ENCODE measurements at places on chromosomes 2 and 18.

- no peak for DNase-seq
These were observed 42.0 kb downstream of the WDR33 start for GRCh38 chr2:127768775-127769479.

GRCh38 chr2:36819095-36819711 lies 122.7 kb downstream of the VIT start:
- DNase-seq, result no peak

DNA sequence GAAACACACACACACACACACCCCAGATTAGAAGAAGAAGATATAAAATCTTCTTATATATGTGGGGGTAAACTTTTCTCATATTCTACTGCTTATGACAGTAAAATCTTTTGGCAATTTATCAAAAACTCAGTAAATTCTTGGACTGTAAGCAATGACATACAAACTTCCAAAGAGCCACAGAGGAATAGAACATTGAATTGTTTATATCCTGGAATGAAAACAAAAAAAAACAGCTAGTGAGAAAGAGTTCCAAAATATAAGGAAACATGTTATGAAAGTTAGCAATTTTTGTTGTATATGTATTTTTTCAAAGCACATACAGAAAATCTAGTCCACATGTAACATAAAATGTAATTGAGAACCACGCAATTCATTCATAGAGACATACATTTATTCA lies 764.9 kb downstream of the DSC3 start:
- no peak for DNase-seq

DNA sequence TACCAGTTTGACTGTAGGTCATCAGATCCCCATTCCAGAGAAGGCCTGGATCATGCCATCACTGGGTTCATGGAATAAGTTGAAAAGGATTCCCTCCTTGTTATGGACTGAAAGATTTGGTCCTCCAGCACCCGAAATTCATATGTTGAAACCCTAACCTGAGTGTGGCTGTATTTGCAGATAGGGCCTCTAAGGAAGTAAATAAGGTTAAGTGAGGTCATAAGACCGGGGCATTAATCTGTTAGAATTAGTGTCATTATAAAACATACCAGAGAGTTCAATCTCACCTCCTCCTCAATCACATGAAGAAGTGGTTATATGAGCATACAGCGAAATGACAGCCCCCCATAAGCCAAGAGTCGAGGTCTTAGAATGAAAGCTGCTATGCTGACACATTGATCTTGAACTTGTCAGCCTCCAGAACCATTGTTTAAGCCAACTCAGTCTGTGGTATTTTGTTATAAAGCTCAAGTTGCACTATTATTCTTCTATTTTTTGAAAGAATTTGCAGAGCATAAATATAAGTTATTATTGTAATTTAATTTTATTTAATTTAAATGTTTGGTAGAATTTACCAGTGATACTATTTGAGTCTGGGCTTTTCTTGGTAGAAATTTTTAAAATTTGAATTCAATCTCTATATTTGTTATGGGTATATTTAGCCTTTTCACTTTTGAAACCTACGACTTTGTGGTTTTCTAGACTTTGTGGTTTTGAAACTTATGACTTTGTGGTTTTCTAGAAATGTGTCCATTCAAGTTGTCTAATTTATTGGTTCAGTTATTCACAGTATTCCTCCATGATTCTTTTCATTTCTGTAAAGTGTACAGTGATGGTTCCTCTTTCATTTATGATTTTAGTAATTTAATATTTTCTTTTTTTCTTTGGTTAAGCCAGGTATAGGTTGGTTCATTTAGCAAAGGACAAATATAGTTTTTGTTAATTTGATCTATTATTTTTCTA lies 1206.7 kb upstream of the CDH2 start:
- DNase-seq, result no peak

GRCh38 chr18:49304751-49305150 lies 155.7 kb downstream of the DYM start:
- DNase-seq, result no peak

- DNase-seq, result no peak
These were observed 543.2 kb upstream of the LRRTM4 start for GRCh38 chr2:78065366-78065765.

GRCh38 chr2:75666911-75667310 lies 20.3 kb downstream of the MRPL19 start:
- no peak for DNase-seq

GRCh38 chr2:127175751-127176354 lies 44.2 kb downstream of the CYP27C1 start:
- DNase-seq, result no peak

DNA sequence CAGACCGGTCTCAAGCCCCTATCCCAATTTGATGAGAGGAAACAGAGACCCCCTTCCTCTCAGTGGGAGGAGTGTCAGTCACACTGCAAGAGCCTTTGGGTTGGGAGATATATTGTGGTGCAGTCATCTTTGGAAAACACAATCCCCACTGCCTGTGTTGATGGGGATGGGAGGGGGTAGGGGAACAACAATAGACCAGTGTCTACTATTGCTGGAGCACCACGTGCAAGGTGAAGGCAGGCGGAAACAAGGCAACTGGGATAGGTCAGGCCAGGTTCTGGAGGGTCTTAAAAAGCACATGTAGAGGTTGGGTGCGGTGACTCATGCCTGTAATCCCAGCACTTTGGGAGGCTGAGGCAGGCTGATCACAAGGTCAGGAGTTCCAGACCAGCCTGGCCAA lies 127.9 kb downstream of the ZFP36L2 start:
- DNase-seq, result no peak

GRCh38 chr2:101361121-101361520 lies 26.2 kb downstream of the CREG2 start:
- DNase-seq, result no peak

DNA sequence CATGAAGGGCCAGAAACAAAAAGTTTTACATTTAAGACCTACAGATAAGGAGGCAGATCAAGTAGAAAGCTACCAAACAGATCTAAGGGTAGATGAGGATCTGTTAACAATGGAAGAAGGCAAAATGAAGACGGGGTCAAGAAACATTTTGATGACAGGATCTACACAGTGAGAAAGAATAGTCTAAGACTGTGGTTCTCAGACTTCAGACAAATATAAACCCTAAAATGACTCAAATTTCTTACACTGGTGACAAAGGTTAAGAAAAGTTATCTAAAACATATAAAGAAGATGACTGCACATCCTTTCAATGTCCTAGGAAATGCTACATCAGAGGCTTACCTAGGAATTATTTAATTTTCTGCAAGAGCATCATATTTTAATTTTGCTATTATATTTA lies 34.4 kb downstream of the TRIP12 start:
- DNase-seq, result no peak

- no peak for DNase-seq
These were observed 26.8 kb downstream of the GLI2 start for GRCh38 chr2:120762341-120763061.

DNA sequence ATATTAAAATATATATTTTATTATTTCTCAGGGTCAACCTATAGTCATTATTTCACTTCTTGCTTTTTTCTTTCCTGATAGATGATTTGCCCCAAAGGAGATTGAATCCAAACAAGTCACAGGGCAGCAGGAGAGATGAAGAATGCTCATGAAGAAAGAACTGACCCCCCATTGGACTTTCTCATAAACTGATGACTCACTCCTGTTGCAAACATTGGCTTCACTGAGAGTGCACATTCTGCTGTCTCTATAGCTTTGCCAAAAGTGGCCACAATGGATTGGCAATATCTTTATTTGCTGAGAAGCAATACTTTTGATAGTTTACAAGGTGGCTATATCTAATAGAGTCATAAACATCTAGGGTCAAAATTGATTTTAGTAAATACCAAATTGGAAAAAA lies 55.9 kb upstream of the ZNF385B start:
- DNase-seq, result no peak

DNA sequence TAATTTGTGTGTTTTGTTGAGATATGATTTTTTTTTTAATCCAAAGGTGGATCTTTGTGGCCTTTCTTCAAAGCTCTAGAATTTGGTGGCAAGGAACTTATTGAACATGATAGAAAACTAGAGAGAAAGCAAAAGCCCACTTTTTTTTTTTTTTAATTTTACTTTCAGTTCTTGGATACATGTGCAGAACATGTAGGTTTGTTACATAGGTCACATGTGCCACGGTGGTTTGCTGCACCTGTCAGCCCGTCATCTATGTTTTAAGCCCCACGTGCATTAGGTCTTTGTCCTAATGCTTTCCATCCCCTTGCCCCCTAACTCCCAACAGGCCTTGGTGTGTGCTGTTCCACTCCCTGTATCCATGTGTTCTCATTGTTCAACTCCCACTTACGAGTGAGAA lies 135.9 kb downstream of the RHBDD1 start:
- DNase-seq, result no peak

DNA sequence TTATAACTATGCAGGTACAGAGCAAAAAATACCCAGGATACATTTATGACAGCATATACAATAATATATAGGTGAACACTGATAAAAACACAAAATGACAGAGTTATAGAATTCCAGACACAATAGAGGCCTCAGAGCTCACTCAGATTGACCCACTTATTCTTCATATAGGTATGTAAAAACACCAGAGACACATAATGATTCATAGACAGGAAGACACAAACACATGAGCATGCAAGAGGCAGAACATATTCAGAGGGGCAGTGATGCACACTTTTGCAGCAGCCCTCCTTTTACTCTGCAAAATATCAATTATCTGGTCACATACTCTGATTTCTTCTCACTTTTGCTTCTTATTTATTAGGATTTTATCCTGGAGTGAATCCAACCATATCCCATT lies 633.3 kb upstream of the ACVR2A start:
- DNase-seq, result no peak
